CD4-positive, alpha-beta T cell treated with Interleukin-2 at 100 ng/mL for 4 hours (primary cell): ENCODE measurements at places on chromosomes 11 and 22.

GRCh38 chr11:107856981-107857517 is 1.5 kb downstream of the SLC35F2 start:
- no peak for DNase-seq

- peak; percentile 84 for DNase-seq
Observed at GRCh38 chr22:37218771-37219411, 6.6 kb upstream of the SSTR3 start.

DNA sequence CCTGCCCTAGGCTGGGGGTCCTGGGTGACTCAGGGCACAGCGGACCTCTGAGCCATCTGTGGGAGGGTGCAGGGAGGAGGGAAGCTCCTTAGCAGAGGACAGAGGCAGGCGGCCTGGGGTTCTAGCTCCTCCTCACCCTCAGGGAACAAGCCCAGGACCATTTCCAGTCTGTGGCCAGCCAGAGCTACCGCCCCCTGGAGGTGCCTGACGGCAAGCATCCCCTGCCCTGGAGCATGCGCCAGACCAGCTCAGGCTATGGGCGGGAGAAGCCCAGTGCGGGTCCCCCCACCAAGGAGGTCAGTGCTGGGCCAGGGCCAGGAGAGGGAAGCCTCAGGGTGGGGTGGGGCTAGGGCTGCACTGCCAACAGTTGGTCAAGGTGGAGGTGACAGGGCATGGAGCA is 26.0 kb upstream of the LRRC10B start:
- DNase-seq: no peak

DNA sequence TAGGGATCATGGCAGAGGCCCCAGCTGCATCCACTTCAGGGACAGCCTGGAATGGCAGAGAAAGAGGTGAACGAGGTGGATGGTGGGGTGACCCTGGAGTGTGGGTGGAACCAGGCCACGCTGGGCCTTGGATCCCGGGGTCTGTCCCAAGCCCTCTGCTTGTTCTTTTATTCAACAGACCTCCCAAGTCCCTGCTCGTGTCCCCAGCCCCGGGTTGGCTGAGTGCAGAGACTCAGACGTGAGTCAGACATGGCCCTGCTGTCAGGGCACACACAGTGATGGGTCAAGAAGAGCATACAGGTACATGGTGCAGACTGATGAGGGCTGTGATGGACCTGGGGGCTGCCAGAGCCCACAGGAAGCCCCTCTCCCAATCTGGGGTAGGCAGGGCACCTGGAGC is 6.6 kb downstream of the ARHGAP8 start:
- no peak for DNase-seq

DNA sequence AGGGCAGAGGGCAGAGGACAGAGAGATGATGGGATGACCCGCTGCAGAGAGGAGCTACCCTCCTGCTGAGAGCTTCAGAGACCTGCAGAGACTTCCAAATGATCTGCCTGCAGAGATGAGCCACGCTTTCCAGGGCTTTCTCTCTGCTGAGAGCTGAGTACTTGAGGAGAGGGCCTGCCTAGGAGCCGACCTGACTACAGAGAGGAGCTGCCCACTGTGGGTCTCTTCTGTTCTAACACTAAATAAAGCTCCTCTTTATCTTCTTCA is 45.9 kb upstream of the SC5D start:
- DNase-seq: no peak

GRCh38 chr11:86814775-86815174 is 14.4 kb downstream of the PRSS23 start:
- no peak for DNase-seq

GRCh38 chr11:102853956-102854355 is 10.5 kb upstream of the MMP3 start:
- no peak for DNase-seq

DNA sequence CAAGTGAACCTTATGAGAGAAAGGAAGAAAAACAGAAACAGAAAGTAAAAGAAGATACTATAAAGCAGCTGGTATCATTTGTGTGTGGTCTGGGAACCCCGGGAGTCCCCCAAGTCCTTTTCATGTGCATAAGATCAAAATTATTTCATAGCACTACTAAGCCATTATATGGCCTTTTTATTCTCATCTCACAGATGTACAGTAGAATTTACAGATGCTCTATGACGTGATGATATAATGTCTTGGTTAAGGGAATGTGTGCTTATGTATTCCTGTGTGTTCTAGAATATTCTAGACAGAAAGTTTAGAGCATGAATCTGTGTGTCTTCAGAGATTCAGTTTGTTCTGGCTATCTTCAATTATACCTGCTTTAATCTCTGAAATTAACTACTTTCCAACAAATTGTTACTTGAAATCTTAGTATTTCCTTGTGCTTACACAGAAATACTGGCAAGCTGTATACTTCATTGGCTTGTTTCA is 8.6 kb upstream of the TPP1 start:
- DNase-seq: no peak

GRCh38 chr11:28009996-28010395 is 98.0 kb downstream of the KIF18A start:
- no peak for DNase-seq

GRCh38 chr11:86889001-86889341 is 66.2 kb downstream of the FZD4 start:
- DNase-seq: no peak

- DNase-seq: no peak
Observed at GRCh38 chr11:119367661-119368120, 13.8 kb downstream of the USP2 start.

DNA sequence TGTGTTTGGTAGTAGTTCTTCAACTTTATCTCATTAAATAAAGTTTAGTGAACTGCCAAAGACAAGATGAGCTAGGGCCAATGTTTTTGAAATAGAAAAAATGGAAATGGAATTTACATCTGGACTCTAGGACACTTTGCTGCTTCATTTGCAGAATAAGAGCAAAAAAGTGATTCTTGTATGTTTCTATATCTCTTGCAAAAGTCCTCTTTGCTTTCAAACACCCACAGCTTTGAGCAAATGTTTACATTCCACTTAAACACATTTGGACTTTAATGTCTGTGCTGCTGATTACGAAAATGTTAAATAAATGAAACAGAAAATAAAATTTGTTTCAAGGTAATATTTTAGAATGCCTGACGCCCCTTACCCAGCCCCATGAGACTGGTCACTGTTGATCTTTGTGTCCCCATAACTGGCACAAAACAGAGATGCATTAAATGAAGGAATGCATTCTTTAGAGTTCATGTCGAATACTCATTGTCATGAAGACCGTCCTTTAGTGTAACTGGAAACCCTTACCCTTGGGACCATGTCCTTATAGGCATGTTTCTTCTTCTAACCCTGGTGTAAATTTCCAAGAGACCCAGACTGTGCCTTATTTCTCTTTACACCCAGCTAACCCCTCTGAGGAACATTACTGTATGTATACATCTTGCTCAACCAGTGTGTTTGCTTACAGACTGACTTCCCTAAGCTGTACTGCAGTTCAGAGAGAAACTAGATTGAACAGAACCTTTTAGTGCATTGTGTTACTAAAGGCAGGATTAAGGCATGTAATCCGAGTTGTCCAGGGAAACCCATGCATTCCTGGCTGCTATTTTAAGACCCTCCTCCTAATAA is 199.7 kb downstream of the NAV2 start:
- DNase-seq: no peak

- no peak for DNase-seq
Observed at GRCh38 chr11:109155291-109155690, 266.7 kb upstream of the C11orf87 start.

GRCh38 chr22:32395107-32395506 is 16.9 kb downstream of the RTCB start:
- DNase-seq: no peak

GRCh38 chr22:38284042-38284402 is 11.2 kb upstream of the TMEM184B start:
- DNase-seq: no peak

- no peak for DNase-seq
Observed at GRCh38 chr11:101435408-101435973, 148.3 kb downstream of the TRPC6 start.

GRCh38 chr11:30605036-30605605 is 19.0 kb upstream of the MPPED2 start:
- no peak for DNase-seq

DNA sequence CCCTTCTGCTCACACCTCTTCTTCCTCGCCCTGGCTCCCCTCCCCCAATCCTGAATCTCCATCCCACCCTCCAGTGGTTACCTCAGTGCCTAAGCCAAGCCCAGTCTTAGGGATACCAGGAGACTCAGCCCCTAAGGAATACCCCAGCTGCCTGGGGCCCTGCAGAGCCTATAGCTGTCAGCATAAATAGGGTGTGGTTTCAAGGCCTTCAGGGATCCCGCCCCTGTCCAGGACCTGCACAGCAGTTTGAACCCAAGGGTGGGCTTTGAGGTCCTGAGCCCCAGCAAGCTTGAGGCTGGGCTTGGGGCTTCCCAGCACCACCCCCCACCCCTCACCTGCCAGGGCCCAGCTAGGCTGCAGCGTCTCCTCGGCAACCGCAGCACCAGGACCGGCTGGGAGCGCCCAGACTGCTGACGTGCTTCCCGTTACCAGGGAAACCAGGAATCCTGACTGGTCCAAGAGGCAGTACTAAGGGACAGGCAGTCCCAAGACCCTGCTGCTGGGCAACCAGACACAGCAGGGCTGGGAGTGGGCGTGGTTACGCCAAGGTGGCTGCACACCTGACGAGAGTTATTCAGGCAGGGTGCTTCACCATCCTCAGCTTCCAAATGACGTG is 13.7 kb downstream of the APBB1 start:
- DNase-seq: no peak

- no peak for DNase-seq
Observed at GRCh38 chr11:27423125-27423524, 49.5 kb downstream of the LGR4 start.

DNA sequence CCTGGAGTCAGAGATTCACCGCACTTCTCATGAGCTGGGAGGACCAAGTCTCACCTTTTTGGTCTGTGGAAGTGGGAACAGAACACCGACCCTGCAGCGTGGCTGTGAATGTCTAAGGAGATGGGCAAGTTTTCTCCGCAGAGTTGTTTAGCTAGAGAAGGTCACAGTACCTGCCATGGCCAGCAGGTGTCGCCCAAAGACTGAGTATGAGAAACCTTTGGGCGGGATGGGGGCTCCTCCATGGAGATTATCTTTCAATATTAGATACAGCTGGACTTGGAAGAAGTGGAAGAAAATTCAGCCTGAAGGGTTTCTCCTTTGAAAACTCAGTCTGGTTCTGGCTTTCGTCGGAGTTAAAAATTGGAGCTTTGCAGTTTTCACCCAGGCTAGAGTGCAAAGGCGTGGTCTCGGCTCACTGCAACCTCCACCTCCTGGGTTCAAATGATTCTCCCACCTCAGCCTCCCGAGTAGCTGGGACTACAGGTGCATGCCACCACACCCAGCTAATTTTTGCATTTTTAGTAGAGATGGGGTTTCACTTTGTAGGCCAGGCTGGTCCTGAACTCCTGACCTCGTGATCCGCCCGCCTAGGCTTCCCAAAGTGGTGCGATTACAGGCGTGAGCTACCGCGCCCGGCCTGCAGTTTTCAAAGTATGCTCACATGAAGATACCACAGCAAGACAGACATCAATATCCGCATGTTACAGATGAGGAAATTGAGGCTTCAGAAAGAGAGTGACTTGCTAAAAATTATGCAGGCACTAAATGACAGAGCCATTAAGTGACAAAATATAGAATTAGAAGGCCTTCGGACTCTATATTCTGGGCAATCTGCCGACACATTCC is 10.7 kb upstream of the DSCAML1 start:
- DNase-seq: peak; percentile 79

GRCh38 chr11:118877487-118878162 is 6.1 kb upstream of the CXCR5 start:
- DNase-seq: no peak

DNA sequence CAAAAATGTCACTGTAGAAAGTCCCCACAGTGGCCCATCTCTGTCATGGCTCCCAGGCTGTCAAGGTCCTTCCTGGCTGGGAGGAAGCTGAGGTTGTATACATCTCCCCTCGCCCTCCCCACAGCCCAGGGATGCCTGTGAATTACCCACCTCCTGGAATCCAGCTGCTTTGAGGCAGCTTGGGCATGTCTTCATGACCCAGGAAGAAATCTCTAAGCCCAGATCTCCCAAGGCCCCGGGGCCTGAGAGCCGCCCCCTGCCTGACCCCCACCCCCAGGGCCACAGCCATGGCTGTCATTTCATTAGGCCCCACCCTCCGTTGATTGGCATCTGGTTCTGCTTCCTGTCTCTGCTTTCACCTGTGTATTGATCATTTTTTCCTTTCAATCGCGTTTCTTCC is 207.5 kb downstream of the TBC1D22A start:
- DNase-seq: no peak

GRCh38 chr11:124519850-124520549 is 23.5 kb downstream of the OR8B12 start:
- DNase-seq: no peak

DNA sequence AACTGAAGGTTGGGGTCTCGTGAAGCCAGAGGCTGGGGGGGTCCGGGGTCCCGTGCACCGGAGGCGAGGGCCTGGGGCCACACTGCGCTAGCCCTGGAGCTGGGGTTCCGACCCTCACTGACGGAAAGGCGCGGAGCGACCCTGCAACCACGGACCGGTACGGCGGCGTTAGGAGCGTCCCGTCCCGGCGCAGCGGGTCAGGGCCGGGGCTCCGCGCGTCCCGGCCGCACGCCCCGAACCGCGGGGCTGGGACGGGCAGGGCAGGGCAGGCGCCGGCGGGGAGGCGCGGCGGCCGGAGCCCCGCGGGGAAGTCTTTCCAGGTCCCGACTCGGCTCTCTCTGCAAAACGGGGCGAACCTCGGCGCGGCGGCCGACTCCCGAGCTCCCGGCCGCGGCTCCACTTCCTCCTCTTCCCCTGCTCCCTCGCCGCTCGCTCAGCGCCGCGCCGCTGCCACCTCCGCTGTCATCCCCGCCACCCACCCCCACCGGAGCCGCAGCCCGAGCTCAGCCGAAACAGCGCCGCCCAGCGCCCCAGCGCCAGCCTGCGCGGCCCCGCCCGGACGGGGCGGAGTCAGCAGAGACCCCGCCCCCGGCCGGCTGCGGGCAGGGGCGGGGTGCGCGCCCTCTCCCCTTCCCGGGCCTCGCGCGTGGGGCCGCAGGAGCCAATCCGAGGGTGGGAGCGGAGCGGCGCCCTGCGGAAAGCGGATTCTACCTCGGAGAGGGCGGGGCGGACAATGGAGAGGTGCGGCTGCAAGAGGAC is at the start of gene GDPD5:
GDPD5 (minus strand) TSS at position 509 of the 759 bp plus-strand sequence. CDS start 48,206 bp downstream, outside the sequence.
- peak; percentile 87 for DNase-seq
